Breast epithelium (tissue), 4 donors: ENCODE measurements at places on chromosomes 12 and 14. TPM values are rescaled to one million over a fixed set of nuclear protein-coding genes. Genes with fewer than 3 reads are reported as not detected.
A peak's percentile ranks its signal among the peaks of the same experiment; 100 is the strongest.

DNA sequence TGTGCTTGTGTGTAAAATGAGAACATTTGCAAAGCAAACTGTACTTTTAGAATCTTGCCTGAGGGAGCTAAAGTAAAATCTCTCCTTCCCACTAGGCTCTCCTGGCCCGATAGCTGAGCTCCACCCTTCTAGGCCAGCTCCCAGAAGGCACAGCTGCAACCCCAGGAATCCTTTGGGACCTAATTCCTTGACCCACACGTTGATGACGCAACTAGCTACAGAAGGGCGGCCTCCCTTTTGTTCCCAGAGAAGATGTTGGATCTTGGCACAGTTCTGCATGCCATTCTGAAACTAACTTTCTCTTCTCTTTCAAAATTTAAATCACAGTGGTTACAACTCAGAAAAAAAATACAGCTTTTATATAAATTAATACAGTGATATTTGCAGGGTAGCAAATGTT is 268.1 kb downstream of the EGLN3 start:
- no peak overlapping the region for H3K27ac ChIP-seq
- no peaks in the 10 kb centered on the region for H3K36me3 ChIP-seq
- no peak overlapping the region for H3K4me3 ChIP-seq
- H3K4me1 ChIP-seq, result no peaks in the 10 kb centered on the region
- DNase-seq, result no peak
- no peaks in the 10 kb centered on the region for H3K27me3 ChIP-seq

GRCh38 chr12:16607906-16608775 is 2.2 kb upstream of the LMO3 start:
- H3K27me3 ChIP-seq, result no peaks in the 10 kb centered on the region
- H3K4me3 ChIP-seq, result no peak overlapping the region
- H3K4me1 ChIP-seq, result no peaks in the 10 kb centered on the region
- no peak for DNase-seq
- no peak overlapping the region for H3K27ac ChIP-seq
- no peaks in the 10 kb centered on the region for H3K36me3 ChIP-seq

GRCh38 chr14:90730206-90730766 is 85.9 kb downstream of the TTC7B start:
- H3K27me3 ChIP-seq, result no peaks in the 10 kb centered on the region
- H3K36me3 ChIP-seq, result no peaks in the 10 kb centered on the region

DNA sequence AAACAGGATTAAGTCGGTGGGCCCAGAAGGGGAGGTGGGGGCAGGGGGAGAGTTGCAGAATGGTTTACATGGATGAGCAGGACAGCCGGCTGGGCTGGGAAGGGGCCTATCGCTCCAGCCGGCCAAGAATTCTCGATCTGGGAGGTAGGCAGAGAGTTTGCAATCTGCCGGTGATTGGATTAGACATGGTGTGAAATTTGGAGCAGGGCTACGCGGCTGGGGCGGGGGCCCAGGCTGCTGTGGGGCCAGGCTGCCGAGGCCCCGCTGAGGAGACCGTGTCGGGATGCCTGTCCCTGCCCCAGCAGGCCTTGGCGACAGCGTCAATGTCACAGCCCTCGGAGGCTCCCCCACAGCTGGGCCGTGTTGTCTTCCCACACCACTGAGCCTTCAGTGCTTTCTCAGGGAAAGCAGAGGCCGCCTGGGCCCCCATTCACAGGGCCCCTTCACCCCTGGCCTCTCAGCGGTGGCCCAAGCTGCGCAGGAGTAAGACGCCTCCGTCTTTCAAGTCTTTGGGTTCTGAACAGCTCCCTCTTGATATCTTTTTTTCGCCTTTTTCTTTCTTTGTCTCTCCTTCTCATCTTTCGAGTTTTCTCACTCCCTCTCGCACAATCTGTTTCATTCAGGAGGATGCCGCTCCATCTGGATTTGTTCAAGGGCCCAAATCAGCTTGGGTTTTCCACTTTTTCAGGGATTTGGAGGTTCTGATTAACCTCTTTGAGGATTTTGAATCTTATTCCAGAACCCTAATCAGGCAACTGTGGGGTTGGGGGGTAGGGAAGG is 117.5 kb upstream of the PARP11 start:
- no peaks in the 10 kb centered on the region for H3K27me3 ChIP-seq
- H3K36me3 ChIP-seq, result no peaks in the 10 kb centered on the region
- H3K27ac ChIP-seq, result no peak overlapping the region

- H3K27me3 ChIP-seq, result peaks cover 4% of the 10 kb centered on the region
- H3K4me1 ChIP-seq, result no peaks in the 10 kb centered on the region
- no peak overlapping the region for H3K27ac ChIP-seq
- DNase-seq, result no peak
- no peak overlapping the region for H3K4me3 ChIP-seq
These were observed 16.6 kb upstream of the GPR68 start for GRCh38 chr14:91261115-91261514.

DNA sequence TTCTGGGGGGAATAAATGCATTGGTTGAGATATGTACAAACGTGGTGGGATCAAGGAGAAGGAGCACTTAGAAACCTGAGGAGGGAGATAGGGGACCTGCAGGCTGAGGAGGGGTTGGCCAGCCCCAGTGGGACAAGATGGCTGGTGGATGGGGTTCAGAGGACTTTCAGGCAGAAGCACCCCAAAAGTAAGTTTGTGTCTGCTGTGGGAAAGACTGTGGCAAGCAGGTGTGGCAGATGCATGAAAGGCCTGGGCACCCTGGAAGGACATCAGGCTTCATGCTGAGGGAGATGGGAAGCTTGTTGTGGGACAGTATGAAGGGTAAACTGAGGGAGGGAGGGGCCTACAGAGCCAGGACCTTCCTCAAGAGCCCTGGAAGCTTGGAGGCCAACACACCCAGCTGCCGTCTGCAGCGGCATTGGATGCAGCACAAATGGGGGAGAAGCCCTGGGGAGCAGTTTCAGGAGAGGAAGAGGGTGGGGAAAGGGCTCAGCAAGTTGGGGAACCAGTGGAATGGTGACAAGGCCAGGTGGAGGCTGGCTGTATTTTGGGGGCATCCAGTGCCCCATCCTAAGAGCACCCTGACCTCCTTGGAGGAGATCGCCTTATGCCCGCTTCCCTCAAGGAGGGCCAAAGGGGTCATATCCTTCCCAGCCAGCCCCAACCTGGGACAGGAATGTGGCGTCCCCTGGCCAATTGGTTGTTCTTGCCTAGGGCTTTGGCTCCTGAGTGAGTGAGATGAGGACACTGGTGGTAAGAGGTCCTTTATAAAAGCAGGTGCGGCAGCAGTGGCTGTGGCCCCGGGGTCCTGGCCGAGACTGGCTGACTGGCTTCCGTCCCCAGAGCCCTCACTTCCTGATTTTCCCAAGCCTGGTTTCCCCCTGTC is 20.7 kb downstream of the NFKBIA start:
- no peaks in the 10 kb centered on the region for H3K27me3 ChIP-seq
- peak overlapping the region; percentile 92 for H3K27ac ChIP-seq
- no peak for DNase-seq
- no peaks in the 10 kb centered on the region for H3K36me3 ChIP-seq
- H3K4me1 ChIP-seq, result peaks cover 7% of the 10 kb centered on the region
- H3K4me3 ChIP-seq, result no peak overlapping the region

DNA sequence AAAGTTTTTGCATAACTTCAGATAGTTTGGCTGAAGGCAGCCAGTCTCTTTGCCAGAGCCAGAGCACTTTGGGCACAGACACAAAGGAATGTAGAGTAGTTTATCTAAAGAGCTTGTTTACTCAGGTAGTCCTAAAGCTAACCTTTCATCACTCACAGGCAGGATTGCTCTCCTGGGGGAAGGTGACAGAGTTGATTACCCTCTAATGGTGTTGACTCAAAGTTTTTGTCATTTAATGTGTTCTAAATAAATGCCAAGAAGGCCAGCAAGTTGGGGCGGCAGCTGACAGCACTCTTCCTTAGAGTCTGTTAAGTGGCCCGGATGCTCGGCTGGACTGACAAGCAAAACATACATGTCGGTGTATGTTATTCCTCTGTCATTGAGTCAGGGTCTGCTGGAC is 9.3 kb upstream of the TAS2R46 start:
- no peak overlapping the region for H3K27ac ChIP-seq
- DNase-seq, result no peak

DNA sequence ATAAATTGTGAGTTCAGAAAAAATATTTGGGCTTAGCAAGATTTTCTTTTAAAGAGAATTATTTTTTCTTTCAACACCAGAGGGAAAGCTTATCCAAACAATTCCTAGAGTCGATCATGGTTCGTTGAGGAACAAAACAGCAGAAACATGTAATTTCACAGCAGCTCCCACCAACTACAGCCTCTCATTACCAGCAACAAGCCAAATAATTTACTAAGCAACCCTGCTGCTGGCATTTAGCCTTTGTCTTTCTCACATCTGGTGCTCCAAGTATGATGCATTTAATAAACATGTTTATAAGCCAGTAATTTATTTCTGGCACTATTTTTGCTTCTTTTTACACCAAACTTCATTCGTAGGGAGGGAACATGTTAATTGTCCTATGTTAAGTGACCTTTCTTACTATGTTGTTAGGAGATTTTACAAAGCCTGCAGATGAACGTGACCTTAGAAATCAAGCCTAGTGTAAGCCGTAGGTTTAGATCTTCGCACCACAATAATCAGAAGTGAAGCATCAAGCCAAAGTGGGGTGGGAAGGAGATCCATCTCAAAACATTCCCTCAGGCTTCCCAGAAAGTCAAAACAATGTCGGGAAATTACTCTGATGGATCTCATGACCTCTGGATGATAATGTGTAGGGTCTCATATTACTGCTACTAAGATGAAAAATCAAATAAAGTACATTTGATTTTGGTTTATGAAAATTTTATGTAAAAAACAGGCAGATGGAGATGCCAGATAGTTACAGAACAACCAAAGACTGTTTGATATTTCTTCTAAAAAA is 128.4 kb downstream of the RPAP3 start:
- no peaks in the 10 kb centered on the region for H3K27me3 ChIP-seq
- no peaks in the 10 kb centered on the region for H3K4me1 ChIP-seq
- no peaks in the 10 kb centered on the region for H3K36me3 ChIP-seq
- H3K4me3 ChIP-seq, result no peak overlapping the region

- no peaks in the 10 kb centered on the region for H3K4me1 ChIP-seq
- no peak overlapping the region for H3K4me3 ChIP-seq
- H3K27me3 ChIP-seq, result no peaks in the 10 kb centered on the region
These were observed 174.2 kb upstream of the PDE3A start for GRCh38 chr12:20194171-20194570.

GRCh38 chr14:76446921-76447320 is 71.0 kb downstream of the ESRRB start:
- no peaks in the 10 kb centered on the region for H3K36me3 ChIP-seq
- H3K27ac ChIP-seq, result no peak overlapping the region
- H3K4me3 ChIP-seq, result no peak overlapping the region
- H3K4me1 ChIP-seq, result no peaks in the 10 kb centered on the region
- no peak for DNase-seq
- no peaks in the 10 kb centered on the region for H3K27me3 ChIP-seq

The AGAP2 gene
- 1.2 TPM for total RNA-seq

The CLEC2B gene
- 29.3 TPM for total RNA-seq

The CLEC7A gene
- 14.7 TPM for total RNA-seq

The KRT81 gene
- not detected for total RNA-seq

The MYO1A gene
- 2.2 TPM for total RNA-seq

The DLK1 gene
- 1.2 TPM for total RNA-seq

The CFAP251 gene
- 6.7 TPM for total RNA-seq

The PTGR2 gene
- 12.3 TPM for total RNA-seq

The CD163 gene
- total RNA-seq, result 125 TPM
